ENCODE measurements at places on chromosomes 6 and 20. TPM values are rescaled to one million over a fixed set of nuclear protein-coding genes. Genes with fewer than 3 reads are reported as not detected.

Gene ID4
- total RNA-seq, result not detected

Gene SLC22A1
- total RNA-seq, result 4.0 TPM

Gene FAM83B
- not detected for total RNA-seq

Gene COL9A3
- total RNA-seq, result not detected
